IMR-90 (cell line): ENCODE measurements at places on chromosomes 7 and 10. TPM values are rescaled to one million over a fixed set of nuclear protein-coding genes. Genes with fewer than 3 reads are reported as not detected.

The HMX3 gene
- not detected in 2 replicates for total RNA-seq

The DNAH11 gene
- under 0.01 TPM in 1 of 2 replicates, not detected in the other for total RNA-seq

- DNase-seq, result no peak
Observed at GRCh38 chr10:109928475-109928891, 5.2 kb upstream of the XPNPEP1 start.

GRCh38 chr10:84156768-84157167 is 16.8 kb upstream of the GPR15LG start:
- DNase-seq, result peak; percentile 10

The ARL3 gene
- total RNA-seq, result 5.0 and 11.7 TPM in 2 replicates

- no peak for DNase-seq
Observed at GRCh38 chr10:45593938-45594275, 78.7 kb downstream of the ZFAND4 start.

- peak; percentile 52 for DNase-seq
Observed at GRCh38 chr7:115844857-115845256, 185.7 kb downstream of the TFEC start.

DNA sequence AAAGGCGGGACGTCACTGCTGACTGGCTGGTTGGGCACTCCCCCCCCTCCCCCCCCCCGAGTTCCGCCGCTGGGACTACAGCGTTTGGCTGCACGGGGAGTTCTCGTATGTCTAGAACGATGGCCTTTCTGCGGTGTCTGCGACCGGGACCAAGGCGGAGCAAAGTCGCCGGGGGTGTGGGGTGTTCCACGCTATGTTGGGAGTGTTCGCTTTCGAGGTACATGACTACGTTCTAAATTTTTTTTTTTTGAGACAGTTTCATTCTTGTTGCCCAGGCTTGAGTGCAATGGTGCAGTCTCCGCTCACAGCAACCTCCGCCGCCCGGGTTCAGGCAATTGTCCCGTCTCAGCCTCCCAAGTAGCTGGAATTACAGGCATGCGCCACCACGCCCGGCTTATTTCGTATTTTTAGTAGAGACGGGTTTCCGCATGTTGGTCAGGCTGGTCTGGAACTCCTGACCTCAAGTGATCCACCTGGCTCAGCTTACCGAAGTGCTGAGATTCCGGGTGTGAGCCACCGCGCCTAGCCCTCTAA is 573 bp upstream of the IDI1 start:
- DNase-seq, result no peak

DNA sequence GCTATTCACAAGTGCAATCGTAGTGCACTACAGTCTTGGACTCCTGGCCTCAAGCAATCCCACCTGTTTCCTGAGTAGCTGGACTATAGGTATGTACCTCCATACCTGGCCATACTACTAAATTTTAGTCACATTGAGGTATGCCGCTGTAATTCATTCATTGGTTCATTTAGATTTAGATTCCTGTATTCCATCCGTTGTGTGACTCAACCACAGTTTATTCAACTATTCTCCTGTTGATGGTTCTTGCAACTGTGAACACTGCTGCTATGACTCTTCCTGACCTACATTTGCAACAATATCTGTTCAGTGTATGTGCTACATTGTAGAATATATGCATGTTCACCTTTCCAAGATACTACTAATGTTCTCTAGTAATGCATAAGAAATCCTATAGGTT is 8.0 kb upstream of the ZCCHC24 start:
- DNase-seq, result peak; percentile 71

- no peak for DNase-seq
Observed at GRCh38 chr10:130044067-130045061, 66.3 kb downstream of the C10orf143 start.

DNA sequence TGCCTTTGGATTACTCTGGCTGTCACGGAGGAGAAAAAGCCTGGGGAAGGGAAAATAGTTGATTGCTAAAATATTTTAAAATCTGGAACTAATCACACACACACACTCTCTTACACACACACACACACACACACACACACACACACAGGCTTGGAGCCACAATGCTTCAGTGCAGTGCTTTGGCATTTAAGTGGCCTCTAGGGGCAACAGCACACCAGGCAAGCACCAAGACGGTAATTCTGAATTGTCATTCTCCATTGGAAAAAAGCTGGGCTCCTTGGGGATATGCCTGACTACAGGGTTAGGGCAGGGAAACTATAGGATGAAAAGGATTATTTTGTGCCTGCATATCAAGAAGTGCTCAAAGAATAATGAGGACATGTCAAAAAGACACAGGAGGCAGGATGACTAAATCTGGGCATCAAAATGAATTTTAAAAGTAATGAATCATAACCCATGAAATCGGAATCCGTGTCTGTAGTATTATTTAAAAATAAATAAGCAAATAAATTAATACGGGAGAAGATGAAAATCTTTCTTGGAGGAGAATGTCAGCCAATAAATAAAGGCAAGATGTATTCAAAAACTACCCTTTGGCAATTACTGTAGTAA is 30.4 kb upstream of the DDC start:
- DNase-seq, result peak; percentile 34

DNA sequence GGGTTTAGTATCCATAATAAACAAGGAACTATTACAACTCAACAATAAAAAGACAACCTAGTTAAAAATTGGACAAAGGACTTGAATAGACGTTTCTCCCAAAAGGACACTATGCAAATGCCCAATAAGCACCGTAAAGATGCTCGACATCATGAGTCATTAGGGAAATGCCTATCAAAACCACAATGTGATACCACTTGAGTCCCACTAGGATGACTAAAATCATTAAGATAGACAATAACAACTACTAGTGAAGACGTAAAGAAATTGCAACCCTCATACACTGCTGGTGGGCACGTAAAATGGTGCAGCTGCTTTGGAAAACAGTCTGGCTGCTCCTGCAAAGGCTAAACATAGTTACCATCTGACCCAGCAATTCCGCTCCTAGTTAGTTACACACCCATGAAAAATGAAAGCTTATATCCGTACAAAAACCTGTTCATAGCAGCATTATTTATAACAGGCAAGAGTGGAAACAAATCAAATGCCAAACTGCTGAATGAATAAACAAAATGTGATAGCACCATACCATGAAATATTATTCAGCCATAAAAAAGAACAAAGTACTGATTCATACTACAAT is 17.3 kb downstream of the CCDC3 start:
- DNase-seq, result peak; percentile 45

DNA sequence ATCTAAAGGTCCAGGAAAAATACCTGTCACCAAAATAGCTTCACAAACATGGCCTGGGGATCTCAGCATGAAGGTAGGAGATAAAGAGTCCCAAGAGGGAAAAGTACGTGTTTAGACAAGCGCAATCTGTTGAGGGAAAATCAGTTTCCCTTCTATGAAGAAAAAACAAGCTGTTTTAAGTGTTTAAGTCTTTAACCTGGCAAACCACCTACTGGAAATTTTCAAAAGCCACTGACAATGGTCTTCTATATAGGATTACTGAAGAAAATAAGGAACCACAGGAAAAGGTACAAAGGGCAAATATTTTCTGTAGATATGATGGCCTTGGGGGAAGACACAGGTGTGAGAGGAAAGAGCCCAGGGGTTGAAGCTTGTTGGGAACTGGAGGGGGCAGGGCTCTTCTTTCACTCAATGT is 21.2 kb downstream of the ALDH18A1 start:
- DNase-seq, result no peak

- no peak for DNase-seq
Observed at GRCh38 chr10:132827861-132828539, 42.1 kb upstream of the NKX6-2 start.

The EN2 gene
- not detected in 2 replicates for total RNA-seq

The ATOH7 gene
- not detected in 2 replicates for total RNA-seq
